T-cell (primary cell): ENCODE measurements at places on chromosomes 3 and 15.

DNA sequence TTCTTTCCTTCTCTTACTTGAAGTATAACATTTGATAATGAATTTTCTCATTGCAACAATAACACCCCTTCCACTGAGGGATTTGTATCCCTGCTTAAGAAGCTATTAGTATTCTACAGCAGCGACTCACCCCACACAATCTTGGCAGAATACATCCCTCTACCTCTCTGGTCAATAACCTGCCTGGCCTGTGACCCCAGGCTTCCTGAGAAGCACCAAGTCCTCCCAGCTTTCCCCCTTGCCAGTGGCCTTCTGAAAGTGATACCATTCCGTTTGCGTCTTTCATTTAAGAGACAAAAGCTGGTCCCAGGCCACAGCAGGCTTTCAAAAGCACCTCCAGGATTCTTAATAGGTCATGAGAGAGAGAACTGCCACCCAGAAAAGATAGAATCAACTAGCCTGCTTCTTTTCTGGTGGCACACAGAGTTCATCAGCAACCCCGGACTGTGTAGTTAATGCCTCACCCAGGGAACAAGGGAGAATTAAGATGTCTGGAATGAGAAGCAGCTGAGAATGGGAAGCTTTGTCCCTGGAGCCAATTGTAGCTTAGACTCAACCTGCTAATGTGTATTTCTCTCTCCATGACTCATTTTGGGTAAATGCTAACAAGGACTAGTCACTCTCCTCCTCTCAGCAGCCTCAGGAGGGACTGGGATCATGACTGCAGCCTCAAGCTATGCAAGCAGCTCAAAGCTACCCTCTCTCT lies 101.0 kb upstream of the CPNE4 start:
- DNase-seq, result no peak

DNA sequence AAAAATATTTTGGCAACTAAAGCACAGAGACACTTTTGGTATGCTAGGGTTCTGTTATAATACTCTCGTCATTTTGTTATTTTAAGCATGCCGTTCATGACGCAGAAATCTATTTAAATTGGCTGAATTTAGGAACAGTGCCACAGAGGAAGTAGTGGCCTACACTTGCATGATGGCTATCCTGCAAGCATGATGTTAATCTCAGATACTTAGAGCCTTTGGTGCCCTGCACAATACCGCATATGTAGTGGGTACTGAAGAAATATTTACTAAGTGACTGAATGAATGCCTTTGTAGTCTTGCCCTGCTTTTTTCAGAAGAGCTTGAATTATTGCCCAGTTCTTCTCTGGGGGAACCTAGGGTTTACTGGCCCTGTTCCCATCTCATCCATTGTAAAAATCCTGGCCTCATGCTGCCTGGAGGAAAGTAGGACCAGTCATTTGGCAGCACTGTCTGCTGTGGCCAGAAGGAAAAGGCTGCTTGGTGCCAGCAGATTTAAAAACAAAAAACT lies 79.0 kb downstream of the SERPINI1 start:
- DNase-seq, result no peak

GRCh38 chr3:4739289-4740236 lies 239.7 kb upstream of the BHLHE40 start:
- DNase-seq, result no peak

- DNase-seq, result no peak
These were observed 75.2 kb downstream of the NEO1 start for GRCh38 chr15:73127302-73127936.
